ENCODE measurements at places on chromosomes 5 and 9.
A peak's percentile ranks its signal among the peaks of the same experiment; 100 is the strongest.

DNA sequence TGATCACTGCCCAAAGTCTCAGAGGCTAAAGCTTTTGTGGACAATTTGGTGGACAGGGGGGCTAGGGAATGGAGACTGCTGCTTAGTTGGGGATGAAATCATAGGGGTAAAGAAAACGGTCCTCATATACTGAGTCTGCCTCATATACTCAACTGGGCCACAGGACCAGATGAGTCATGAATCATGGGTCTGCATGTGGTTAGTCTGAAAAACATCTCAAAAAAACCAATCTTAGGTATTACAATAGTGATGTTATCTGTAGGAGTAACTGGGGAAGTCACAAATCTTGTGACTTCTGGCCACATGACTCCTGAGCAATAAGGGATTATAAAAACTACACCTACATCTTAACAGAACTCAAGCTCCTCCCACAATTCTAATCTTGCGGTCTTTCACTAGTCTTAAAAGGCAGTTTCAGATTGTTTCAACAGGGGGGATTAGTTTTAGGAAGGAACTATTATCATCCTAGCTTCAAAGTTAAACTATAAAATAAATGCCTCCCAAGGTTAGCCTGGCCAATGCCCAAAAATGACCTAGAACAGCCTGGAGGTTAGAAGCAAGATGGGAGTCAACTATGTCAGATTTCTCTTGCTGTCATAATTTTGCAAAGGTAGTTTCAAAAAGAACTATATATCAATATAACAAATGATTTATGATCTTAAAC lies 17.5 kb downstream of the TMEM161B start:
- DNase-seq: no peak

DNA sequence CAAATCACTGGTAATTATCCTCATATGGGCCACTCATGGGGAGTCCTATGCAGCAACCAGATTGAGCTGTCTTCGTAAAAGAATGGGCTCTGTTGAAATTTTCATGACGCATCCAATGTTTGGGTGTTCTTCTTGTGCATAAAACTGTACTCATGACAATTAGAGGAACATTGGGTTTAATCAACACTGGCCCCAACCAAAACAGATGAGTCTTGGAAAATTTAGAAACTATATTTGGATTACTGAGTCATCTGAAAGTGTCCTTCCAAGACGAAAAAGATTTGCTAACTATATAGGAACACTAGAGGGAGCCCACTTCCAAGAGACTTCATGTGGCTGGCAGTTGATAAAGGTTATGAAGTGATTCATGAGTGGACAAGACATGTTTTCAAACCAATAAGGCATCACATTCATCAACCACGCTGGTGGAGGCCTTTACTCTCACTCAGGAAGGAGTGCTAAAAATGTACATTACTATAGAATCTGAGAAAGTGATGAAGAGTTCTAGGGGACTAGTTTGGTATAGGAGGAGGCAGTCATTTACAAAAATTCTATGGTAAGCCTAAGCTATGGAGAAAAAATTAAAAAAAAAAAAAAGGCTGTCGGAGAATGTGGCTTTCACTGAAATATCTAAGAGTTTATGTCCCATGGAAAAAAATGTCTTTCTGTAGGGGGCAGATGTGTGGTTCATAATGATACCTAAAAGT lies 313.5 kb downstream of the PRDM9 start:
- no peak for DNase-seq

DNA sequence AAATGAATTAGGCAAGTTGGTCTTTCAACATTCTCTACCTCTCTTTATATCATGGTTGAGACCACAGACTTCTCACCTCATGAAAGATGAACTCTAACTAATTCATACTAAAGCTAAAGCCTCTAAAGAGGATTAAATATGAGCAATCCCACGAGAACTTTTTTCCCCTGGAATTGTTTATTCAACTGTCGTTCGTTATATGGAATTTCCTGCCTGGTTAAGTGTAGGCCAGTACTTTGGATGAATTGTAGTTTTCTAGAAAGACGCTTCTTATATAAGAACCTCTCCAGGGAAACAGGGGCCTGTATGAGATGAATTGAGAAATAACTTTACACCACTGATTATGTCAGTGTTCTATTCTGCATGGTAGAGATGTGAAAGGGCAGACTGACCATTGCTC lies 42.9 kb downstream of the PDCD1LG2 start:
- DNase-seq: no peak

- no peak for DNase-seq
Observed at GRCh38 chr5:177044641-177045040, 22.1 kb downstream of the ZNF346 start.

DNA sequence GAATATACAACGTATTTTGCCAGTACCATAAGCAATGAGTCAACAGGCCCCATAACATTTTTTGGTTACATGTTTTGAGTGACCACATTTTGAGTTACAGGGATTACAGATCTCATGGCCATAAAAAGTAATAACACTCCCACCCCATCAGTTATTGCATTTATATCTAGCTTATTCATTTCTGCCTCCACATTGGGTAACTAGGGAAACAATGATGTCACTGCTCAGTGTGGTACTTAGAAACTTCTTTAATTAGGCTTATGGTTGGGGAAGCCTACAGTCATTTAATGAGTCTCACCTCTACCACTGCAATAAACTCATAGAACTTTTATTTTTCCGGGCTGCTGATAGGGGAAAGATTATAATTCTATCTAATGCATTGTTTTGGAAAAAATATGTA lies 39.9 kb upstream of the SMIM15 start:
- DNase-seq: no peak

DNA sequence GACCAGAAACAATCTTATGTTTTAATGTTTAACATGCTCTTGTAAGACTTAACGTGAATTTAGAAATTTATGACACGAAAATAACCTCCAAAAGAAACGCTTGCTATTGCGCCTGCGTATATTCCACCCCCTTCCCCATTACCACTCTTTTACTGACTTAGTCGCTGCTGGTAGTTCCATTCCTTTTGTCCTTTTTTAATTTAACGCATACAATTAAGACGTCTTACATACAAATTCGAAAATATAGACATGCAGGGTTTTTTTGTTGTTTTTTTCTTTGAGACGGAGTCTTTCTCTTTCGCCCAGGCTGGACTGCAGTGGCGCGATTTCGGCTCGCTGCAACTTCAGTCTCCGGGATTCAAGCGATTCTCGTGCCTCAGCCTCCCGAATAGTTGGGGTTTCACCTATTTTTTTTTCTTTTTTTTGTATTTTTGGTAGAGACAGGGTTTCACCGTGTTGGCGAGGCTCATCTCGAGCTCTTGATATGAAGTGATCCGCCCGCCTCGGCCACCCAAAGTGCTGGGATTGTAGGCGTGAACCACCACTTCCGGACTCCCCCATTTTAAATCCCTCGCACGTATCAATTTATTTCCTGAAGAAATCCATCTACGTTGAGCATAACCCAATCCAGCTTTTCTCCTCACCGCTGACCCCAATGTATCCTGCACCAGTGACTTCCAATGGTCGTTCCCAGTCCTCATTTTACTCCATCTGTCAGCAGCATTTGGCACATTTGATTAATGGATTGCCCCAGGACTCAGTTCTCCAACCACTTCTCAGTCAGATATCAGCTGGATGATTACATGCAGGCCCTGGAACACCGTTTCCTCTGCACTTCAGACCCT lies 684 bp upstream of the MED7 start:
- peak; percentile 42 for DNase-seq

GRCh38 chr5:167525004-167525403 lies 766.4 kb upstream of the WWC1 start:
- DNase-seq: no peak

DNA sequence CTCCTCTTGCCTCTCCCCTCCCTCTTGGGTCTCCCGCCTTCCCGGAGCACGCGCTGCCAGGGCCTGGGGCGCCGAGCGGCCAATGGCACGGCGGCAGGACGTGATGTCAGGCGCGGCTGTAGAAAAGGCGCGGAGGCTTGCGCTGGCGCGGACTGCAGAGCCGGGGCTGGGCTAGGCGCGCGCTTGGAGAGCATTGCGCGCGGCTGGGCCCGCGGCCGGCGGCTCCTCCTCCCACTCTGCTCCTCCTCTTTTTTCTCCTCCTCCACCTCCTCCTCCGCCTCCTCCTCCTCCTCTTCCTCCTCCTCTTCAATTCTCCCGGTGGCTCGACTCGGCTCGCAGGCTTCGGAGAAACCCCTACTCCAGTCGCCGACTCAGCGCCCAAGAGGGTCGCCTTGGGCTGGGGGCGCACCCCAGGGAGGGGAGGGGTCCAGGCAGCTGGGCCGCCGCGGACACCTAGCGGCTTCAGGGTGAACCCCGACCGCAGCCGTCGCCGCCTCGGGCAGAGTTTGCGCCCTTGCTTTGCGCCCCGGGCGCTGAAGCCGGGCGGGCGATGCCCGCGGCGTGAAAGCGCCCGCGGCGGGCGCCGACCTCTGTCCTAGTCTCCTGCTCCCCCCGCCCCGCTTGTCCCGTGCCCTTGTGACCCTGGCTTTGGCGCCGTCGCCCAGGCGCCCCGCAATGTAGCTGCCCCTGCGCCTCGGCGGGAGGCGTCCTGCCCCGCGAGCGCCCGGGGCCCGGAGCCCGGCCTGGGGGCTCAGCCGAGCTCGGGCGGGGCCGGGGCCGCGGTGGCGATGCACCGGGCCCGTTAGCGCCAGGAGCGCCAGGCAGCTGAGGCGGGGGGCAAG lies at the start of gene LHX2:
Gene LHX2 (plus strand): TSS at position 309 of the 842 bp plus-strand sequence. CDS start 581 bp downstream, outside the sequence.
- DNase-seq: no peak

DNA sequence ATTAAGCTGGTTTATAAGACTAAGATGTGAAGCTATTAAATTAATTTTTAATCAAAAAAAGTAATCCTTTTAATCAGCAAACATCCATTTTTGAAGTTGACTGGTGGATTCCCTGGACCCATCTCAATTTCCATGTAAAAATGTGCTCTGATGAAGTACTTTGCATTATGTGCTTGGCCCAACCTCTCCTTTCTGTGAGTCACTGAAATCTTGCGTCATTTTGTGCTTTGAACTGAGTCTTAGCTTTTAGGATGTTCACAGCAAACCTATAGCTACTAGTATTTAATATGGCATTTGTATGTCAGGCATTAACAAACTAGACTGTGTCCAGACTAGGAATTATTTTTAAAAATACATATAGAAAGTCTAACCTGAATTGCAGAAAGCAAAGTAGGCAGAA lies 55.0 kb upstream of the CDH12 start:
- no peak for DNase-seq

- no peak for DNase-seq
Observed at GRCh38 chr9:113095561-113095960, 39.0 kb upstream of the ZFP37 start.

DNA sequence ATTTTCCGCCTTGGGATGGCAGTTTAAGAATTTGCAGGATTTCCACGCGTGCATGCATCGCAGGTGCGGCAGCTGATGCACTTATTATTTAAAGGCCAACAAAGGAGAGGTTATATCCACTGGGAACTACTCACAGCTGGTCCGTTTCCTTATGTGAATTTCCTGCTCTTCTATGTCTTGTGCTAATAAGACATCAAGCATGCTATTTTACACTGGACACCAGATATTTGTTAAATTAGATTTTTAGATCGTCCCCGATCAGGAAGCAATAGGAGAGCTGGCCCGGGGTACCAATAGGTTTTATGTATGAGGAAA lies 476 bp upstream of the DTWD2 start:
- DNase-seq: no peak

DNA sequence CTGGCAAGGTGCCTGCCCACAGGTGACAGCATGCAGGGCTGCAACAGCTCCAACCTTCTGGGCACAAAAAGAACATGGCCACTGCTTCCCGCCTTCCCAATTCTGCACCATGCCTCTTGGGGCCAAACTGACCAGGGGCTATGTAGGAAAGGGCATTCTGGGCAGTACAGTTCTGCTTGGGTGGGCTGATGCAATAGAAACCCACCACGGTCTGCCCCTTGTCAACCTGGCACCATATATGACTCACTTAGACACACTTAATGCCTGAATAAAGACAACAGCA lies 40.2 kb upstream of the FCN1 start:
- no peak for DNase-seq

DNA sequence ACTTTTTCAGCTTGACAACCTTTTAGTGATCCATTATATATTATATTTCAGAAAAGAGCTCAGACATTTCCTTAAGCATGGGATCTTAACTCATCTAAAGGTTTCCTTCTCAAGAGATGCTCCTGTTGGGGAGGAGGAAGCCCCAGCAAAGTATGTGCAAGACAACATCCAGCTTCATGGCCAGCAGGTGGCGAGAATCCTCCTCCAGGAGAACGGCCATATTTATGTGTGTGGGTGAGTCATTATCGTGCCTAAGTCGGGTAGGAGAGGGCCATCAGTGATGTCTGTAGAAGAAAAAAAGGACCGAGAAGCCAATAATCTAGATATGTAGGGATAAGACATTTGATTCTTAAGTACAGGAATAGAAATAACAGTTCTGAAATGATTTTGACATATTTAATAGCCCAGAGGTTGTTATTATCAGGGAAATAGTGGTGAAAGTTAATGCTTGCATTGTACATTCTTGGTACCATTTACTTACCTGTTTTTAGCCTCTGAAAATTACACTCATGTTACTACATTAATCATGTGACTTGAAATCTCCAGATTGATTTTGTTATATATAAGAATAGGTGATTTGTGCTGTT lies 28.2 kb downstream of the MTRR start:
- no peak for DNase-seq

DNA sequence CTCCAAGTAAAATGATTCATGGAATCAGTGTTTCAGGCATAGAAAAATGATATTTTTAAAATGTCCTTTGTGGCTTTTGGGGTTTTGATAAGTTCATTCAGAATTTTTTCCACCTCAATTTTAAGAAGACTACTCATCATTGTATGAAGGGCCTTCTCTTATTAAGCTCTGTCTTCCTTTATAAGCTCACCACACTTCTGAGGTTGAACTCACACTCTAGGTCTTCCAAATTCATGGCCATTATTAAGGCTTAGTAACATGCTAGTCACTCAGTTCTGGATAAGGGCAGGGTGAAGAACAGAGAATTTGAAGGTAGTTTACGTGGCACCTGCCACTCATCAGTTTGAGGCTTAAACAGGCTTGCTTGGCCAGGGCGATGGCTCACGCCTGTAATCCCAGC lies 4.2 kb downstream of the MELK start:
- DNase-seq: no peak

- DNase-seq: no peak
Observed at GRCh38 chr5:50923768-50924494, 257.5 kb downstream of the PARP8 start.

- DNase-seq: no peak
Observed at GRCh38 chr5:146329697-146330096, 8.9 kb upstream of the POU4F3 start.

DNA sequence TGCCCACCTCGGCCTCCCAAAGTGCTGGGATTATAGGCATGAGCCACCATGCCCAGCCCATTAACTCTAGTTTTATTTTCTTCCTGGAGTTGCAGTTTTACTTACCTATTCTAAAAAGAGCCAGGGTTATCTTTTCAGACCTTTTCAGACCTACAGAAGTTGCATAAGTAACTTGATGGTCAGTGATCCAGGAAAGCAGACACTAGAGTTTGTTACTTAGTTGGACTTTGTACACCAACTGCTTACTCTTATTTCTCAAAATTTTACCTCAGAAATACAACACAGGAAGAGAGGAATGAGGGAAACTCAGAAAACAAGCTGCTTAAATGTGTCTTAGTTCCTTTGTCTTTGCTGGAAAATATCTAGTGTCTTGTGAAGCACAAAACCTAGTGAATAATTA lies 25.4 kb downstream of the RAD23B start:
- no peak for DNase-seq

GRCh38 chr9:28502741-28503140 lies 929.5 kb upstream of the C9orf72 start:
- DNase-seq: no peak

GRCh38 chr5:82211855-82212572 lies 66.1 kb downstream of the RPS23 start:
- no peak for DNase-seq

All from effector CD4-positive, alpha-beta T cell (primary cell).